Activated effector memory CD4-positive, alpha-beta T cell treated with anti-CD3 and anti-CD28 coated beads, Interleukin-2, amount 50 U/mL, for 16 hours (primary cell): ENCODE measurements at places on chromosomes 7 and 10.

DNA sequence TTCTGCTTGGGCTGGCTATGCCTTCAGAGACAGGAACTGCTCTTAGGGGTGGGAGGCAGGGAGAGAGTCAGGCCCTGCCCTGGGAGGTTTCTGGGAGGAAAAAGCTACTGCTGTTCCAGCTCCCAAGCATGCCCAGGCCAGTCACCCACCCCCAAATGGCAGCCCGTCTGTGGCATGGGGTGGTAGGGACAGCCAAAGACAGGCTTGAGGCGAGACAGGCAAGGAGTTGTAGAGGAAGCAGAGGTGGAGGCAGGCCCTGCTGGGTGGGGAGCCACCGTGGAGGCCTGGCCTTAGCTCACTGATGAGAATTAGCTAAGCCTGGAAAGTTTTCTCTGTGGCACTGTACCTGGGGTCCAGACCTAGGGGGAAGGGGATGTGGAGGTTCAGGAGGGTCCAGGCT lies 6.6 kb upstream of the SAMD8 start:
- no peak for DNase-seq

GRCh38 chr10:93299195-93299594 lies 182.9 kb downstream of the MYOF start:
- DNase-seq: no peak

DNA sequence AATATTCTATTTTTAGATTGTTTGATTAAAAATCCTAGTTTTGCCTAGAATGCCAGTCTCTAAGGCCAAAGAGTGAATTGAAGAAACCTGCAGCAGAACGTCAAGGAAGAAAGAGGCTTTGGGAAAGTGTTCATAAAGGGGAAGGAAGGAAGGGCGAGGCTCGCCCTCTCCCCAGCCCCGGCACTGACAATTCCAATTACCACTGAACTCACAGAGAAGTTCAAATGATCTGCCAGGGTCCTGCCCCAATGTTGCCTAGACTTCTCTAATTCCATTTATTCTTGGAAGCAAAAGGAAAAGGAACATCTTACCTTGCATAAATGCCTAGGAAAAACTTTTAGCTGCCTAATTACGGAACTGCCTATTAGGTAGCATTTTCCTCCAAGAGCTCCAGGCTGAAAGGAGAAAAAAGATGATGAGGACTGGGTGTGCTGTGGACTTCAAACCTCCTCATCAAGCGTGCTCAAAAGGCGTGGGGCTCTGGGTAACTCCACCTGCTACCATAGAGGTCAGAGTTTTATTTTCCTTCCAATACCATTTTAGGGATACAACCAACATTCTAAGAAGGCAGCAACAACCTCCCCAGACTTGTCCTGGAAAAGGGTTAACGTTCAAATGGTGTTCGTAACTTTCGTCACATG lies 134.5 kb downstream of the PKD1L1 start:
- no peak for DNase-seq

DNA sequence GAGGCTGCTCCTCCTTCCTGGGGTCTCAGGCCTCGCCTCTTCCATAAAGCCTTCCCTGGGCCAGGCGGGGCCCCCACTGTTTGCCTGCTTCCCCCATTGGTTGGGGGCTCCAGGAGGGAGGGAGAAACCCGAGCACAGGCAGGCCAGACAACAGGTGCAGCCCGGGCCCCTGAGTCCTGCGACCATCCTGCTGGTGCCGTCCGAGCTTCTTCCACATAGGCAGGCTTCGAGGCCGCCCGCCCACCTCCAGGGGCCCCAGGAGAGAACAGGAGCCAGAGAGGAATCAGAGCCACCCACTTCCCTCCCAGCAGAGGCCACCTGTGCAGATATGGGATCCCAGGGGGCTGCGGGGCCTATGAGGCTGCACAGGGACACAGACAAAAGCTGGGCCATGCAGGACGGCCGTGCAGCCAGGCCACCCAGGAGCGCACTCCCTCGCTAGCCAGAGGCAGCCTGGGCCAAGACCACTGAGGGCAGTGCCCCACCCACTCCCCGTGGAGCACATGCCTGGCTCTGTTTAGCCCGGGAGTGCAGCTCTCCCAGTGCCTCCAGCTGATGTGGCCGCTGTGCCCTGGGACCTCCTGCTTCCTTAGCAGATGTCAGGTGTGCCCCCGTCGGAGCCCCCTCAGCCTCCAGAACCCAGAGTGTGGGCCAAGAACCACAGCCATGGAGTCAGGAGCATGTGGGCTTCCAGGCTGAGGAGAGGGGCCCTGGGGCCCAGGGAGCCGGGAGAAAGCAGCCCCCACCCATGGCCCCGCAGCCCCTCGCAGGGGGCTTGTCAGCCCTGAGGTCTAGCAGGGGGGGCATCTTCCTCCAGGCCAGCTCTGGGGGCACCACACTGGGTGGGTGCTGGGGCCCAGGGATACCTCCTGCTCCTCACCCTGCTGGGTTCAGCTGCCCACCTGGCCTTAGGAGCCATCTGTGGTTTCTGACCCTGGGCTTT lies 59.9 kb upstream of the INPP5A start:
- no peak for DNase-seq

DNA sequence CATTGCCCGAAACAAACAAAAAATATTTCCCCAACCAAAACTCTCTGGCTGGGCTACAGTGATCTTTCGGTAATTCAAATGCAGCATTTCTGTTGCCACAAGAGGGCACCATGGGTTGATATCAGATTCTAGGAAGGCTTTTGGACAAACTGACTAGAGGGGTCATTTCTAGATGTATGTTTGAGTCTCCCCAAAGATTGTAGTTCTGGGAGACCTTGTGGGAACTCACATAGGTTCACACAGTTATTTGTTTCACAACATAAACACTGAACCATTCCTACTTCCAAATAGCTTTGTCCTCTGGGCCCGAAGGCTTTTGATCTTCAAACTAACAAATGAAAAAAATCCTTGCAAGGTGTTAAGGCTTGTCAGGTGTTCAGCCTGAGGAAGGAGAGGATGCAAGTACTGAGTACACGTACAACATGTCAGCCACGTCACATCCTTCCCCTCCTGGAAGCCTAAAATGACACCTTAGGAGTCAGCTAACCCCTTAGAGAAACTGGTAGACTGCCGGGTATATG lies 37.0 kb upstream of the IL15RA start:
- DNase-seq: peak; percentile 73

DNA sequence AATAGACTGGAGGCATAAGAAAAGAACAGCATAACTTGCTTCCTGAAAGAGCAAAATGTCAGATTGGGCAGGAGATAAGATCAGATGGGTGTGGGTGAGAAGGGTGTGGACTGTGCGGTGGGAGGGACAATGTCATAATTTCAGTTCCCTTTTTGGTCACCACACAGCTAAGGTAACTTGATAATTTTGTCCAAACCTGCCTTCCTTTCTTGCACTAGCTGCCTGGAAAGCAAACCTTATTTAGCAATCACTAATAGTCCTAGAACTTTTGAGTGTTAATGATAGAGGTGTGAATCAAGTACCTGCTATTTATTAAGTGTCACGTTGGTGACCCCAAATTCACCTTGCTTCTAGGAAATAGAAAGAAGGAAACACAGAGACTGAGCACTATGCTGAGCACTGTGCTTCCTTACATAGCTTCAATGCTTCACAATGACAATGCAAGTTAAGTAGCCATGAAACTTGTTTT lies 72.4 kb upstream of the SP4 start:
- DNase-seq: peak; percentile 78

- DNase-seq: no peak
Measured at GRCh38 chr10:118342638-118343020, 505 bp upstream of the FAM204A start.

- no peak for DNase-seq
Measured at GRCh38 chr10:83881661-83882060, 257.6 kb upstream of the GHITM start.
